ENCODE measurements at places on chromosomes 7 and 10.

- DNase-seq, result no peak
Measured at GRCh38 chr7:74138334-74138867, 35.8 kb upstream of the EIF4H start.

DNA sequence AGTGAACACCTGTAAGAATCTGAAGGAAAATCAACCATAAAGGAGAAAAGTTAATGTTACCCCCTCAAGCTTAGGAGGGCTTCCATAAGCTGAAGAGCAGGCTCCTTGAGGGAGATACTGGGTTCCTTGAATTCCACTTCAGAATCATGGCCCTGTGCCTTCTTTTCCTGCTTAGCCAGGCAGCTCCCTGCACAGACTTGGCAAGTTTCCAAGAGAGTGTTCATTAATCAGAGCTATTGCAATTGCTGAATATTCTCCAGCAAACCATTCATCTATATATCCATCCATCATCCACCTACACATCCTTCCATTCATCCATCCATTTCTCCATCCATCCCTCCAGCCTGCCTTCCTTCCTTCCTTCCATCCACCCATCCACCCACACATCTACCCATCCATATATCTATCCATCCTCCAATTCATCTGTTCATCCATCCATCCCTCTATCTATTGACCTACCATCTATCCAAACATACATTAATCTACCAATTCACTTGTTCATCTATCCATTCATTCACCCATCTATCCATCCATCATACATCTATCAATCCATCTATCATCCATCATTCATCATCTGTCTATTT lies 574.4 kb downstream of the PTPRN2 start:
- DNase-seq, result no peak

GRCh38 chr10:89830624-89831023 lies 129.2 kb downstream of the KIF20B start:
- DNase-seq, result no peak

DNA sequence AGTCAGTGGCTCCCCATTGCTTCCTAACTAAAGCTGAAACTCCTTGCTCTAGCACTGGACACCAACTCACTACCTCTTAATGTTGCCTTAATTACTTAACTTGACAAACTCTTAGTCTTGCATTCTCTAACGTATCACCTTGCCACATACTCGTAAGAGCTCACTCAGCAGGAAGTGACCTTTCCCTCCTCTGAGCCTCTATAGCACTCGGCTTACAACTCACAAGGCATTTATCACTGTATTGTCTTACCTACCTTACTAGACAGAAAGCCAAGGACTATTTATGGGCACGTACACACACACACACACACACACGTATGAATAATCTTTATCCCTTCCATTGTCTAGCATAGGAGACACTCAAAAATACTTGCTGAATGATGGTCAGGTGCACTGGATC lies 21.2 kb downstream of the CEP41 start:
- no peak for DNase-seq

GRCh38 chr10:78290131-78290750 lies 256.6 kb downstream of the RPS24 start:
- no peak for DNase-seq

DNA sequence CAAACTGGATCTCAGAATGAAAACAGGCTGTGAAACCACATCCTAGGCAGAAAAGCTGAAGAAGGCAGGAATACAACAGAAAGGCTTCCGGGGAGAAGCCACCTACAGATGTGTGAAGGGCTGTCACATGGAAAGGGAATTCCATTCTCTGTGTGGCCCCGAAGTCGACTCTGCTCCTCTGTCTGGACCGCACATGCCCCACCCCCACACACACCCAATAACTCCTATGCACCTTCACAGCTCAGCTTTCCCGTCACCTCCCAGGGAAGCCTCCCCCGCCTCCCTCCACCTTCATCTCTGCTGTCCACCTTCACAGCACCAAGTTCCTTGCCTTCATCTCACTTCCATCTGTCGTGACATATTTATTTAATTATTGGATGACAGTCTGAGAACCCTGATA lies 23.4 kb upstream of the ENO4 start:
- no peak for DNase-seq

DNA sequence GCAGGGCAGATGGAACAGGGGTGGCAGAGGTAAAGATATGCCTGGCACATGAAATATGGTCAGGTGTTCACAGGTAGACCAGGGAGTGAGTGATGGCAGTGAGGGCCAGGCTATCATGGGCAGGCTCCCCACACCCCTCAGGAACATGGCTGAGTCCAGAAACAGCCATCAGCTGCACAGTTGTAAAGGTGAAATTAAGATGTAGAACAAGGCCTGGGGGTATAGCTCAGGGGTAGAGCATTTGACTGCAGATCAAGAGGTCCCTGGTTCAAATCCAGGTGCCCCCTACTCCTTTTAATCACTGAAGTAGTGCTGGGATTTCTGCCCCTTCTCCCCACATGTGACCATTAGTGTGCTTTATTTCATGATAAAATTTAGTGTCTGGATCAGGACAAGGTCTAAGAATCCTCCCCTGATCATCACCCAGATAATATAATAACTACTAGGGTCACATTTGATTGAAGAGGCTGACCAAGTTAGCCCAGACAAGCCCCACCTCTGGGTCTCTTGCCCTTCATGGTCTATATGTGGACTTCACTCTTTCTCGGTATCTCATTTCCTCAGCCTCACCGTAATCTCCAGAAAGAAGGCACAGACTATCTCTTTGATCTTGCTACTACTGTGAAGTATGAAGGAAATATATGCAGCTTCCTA lies 69.0 kb downstream of the ZNF783 start:
- no peak for DNase-seq

DNA sequence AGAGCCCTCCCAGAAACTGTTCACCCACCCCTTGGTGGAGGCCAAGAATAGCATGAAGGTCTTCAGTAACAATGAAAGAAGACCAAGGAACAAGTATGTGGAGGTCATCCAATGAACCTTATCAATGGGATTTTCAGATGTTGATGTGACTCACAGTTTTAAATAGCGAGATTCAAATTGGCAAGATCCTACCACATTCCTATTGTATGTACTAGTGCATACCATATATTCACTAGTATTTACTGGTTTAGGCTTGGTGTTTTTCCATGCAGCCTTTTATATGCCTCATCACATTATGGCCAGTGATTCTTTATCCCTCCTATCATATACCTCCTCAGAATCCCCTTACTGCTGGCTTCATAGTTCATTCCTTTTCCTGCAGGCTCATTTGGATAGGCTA lies 54.4 kb downstream of the ITGB8 start:
- peak; percentile 57 for DNase-seq

DNA sequence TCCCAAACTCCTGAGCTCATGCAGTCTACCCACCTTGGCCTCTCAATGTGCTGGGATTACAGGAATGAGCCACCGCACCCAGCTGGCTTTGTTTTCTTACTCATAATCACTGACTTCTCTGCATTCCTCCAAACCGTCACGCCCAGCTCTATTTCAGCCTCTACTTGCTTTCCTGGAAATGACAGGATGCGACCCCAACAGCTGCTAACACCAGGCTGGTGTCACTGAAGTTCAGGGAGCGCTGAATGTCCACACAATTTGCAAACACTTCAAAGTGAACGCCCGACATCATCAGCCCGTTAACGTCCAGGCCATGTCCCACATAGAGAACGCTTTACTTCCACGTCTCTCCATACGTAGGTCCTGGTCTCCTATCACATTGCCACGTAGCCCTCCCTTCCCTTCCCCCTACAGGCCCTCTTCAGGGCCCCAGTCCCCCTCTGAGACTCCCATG lies 12.8 kb upstream of the PROSER2 start:
- DNase-seq, result no peak

DNA sequence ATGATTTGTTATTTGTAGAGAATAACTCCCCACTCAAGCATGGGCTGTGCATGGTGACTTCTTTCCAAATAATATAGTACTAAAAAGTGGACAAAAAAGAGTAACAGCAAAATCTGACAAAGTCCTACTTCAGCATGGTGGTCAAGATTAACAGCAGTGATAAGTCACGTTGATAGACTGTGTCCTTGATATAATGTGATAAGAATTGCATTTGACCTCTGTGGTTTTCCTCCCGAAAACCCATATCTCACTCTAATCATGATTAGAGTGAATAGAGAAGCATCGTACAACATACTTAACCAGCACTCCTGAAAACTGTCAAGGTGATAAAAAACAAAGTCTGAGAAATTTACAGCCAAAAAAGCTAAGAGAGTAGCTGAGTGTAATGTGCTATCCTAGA lies 42.4 kb downstream of the REEP3 start:
- DNase-seq, result no peak

- DNase-seq, result no peak
Measured at GRCh38 chr7:25035274-25035673, 55.3 kb upstream of the OSBPL3 start.

DNA sequence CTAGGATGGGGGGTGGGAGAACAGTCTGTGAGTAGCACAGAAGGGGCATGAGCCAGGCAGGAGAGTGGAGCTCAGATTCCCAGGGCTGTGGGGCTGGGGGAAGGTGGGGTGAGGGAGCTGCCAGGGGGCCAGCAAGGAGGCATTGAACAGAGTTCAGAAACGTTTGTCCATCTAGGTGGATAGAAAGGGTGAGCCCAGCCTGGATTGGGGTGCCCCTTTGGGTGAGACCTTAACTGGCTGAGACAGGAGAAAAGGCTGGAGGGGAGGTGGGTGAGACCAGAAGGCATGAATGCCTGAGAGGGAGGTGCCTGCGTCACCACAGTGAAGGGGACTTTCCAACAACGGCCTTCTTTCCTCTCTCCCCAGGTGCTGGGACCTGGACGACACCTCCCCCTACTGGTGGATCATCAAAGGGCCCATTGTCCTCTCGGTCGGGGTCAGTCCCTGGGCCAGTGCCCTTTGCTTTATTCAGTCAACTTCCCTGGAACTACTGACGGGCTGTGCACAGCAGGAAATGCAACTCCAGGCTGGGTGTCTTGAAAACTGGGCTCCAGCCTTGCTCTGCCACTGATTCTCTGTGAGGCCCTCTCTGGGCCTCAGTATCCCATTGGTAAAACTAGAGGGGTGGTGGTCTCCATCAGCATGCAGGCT lies 11.0 kb downstream of the GHRHR start:
- DNase-seq, result no peak

- DNase-seq, result no peak
Measured at GRCh38 chr10:132632091-132632561, 94.5 kb downstream of the INPP5A start.

- DNase-seq, result no peak
Measured at GRCh38 chr10:71283410-71283809, 35.6 kb upstream of the SLC29A3 start.

- no peak for DNase-seq
Measured at GRCh38 chr7:50795831-50796230, 13.1 kb upstream of the GRB10 start.

DNA sequence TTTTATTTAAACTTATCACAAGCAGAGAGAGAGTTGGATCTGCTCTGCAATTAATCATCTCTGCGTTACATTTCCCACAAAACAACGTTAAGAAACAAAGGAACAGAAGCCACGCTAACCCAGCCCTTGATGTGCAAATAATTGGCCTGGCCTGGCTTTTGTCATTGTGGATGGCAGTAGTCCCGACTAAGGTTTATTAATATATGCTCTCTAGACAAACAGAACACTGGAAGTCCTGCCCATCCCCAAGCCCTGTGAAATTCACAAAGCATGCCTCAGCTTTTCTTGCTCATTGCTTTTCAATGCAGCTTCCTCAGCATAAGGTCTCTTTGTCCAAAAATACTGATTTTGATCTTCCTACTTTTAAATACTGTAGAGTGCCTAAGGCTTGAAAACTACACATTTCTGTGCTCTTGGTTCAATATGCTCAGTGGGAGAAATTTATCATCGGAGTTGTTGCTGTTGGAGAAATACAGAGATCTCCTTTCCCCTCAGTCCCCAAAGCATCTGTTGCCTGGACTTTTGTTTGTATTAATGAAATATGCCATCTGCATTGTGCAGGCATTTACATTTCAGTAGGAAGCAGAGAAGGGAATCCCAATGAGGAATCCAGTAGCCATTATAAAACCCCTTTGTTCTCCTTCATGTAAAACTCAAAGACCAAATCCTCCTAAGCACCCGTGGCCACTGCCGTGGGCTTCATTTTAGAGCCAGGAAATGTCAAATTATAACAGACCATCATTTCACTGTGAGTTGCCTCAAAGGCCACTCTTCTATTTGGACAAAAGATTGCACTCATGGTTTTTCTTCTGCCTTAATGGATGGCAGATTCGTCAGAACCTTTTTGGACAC lies 61.1 kb downstream of the SORCS1 start:
- no peak for DNase-seq

- DNase-seq, result no peak
Measured at GRCh38 chr10:131897297-131897899, 3.4 kb upstream of the PPP2R2D start.

Data from skeletal muscle cell (primary cell).